ENCODE measurements at places on chromosomes 13 and 19.

DNA sequence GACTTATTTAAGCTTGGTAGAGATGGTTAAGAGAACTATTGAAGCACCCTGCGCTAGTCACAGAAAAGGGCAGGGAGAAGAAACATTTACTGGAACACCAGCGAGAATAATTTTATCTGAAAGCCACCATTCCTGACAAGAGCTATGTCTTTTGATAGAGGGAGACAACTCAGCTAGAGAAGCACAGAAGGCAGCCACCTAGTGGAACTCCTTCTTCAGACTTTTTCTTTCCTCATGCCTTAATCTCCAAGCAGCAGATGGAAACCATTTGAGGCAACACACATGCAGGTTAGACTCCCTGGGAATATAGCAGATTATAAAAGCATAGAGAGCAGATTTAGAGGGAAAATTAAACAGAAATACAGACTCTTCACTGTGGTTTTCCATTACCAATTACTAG lies 813.4 kb downstream of the SLITRK6 start:
- no peak for DNase-seq

DNA sequence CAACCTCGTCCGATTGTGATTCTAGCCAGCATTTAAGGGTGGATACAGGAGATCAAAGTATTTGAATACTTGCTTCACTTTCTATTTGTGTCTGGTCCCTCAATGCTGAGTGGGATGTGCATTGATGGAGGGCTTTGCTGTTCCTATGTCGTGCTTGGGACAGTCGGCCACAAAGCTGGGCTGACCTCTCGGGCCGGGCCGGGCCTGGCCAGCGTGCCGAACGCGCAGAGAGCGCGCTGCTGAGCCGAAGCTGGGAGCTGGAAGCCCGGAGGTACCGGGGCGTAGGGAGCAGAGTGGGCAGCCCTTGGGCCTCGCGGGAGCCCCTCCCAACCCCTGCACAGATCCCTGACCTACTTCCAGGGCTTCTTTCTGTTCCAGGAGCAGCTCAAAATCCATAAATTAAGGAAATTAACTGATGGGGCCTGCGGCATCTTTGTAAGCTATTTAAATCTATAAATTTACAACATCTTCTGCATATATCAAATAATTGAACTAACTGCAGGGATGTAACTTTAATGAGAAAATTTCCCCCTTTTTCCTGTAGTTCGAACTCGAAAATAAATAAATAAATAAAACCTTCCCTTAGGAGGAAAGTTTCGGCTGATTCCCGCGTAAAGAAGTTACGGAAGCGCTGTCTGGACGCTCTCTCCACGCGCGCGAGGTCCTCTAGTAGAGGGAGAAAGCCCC lies 1.8 kb upstream of the KCTD15 start:
- DNase-seq = no peak

- DNase-seq = no peak
These were observed 20.9 kb upstream of the C1QTNF9B start for GRCh38 chr13:23918208-23918607.

DNA sequence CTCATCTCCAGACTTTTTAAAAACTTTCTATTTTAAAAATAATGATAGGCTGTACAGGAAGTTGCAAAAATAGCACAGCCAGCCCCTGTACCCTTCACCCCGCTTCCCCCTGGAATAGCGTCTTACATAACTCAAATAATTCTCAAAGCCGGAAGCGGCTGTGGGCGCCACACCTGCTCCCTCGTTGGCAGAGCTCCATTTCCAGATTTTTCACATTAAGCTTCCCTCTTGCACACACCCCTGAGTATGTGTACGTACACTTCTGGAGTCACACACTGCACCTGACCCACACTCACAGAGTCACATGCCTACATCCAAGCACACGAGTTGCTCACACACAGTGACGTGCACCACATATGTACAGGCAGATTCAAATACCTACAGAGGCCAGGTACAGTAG lies 24.9 kb upstream of the DPP9 start:
- no peak for DNase-seq

DNA sequence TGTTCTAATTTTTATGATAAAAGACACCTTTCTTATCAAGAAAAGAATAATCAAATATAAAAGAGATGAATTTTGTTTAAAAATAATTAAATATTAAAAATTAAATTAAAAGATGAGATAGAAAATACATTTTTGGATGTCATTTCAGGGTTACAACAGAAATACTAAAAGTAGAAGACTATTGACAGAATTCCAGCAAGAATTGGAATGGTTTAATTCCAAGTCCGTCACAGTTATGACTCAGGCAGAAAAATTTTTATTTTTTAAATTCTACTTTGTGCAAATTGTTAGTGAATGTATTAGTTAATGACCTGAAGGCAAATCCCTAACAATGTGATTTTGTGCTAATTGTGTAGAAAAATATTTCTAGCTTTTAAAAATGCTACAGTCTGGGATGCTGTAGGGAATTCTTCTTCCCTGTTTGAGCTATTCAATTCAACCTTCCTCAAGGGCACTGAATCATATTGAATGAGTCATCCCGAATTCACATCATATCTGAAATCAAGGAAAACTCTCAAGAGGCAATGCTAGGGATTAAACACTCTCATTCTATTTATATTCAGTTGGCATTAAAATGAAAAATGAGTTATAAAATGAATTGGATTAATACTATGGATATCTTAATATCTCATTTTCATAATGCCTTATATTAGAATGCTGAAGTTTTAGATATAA lies 633.5 kb upstream of the ATXN8OS start:
- no peak for DNase-seq
